Endothelial cell of umbilical vein (primary cell): ENCODE measurements at places on chromosomes 3 and 15. TPM values are rescaled to one million over a fixed set of nuclear protein-coding genes. Genes with fewer than 3 reads are reported as not detected.

DPPA2 gene
- not detected in 2 replicates for polyA plus RNA-seq

CAPN3 gene
- 3.7 and 3.9 TPM in 2 replicates for polyA plus RNA-seq

ANKRD63 gene
- polyA plus RNA-seq, result not detected in 2 replicates

LRRC31 gene
- polyA plus RNA-seq, result not detected in 2 replicates

DNA sequence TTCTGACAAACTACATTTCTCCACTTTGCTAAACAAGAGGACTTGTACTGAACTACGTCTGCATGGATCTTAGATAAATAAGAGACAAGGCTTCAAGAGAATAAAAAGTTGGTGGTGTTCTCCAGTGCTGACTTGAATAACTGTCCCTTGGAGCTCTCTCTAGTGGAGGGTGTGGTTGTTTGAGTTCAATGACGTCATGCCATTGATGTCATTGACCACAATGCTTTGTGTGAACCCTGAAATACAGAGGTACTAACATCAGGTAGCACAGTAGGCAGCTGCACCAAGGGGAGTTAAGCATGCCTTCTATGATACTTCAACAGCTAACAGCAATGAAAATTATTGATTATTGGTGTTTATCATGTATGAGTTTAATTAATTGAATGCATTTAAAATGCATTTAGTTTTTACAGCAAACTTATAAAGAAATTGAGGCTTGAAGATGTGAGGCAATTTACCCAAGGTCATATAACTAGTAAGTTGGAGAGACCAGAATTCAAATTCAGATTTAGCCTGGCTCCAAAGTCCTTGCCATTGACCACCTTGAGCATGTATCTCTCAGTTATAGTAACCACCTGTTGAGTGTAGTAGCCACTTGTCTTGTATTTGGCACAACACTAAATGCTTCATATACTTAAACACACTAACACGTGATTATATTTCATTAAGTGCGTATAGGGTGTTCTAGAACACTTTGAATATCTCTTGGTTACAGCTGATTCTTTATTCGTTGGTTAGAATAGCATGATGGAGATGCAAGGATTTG, 126.0 kb upstream of the ANKRD28 start:
- no peak for DNase-seq

- DNase-seq, result no peak
These were observed 45.7 kb upstream of the INO80 start for GRCh38 chr15:41161736-41162135.

DNA sequence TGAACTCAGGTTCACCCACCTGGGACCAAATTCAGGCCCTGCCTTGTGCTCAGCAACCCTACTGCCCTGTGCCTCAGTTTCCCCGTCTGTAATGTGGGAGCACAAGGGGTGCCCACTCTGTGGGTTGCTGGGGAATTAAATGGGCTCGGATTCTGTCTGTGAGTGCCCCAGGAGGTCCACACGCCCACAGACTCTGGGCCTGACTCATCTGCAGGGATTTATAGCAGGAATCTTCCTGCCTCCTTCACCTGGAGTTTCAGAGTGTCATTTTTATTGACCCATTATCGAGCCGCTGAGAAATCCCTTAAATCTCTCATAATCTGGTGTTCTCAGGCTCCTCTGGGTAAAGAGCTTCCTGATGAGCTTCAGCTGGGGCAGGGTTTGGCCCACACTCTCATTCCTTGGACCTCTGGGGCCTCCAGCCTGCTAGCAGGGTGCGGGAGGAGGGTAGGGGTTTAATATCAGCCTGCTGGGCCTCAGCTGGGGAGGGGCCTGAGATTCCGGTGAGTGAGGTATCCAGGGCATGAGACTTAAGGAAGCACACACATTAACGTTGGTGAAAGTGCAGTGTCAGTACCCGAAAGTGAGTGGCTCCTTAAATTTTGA, 16.4 kb downstream of the C3orf18 start:
- no peak for DNase-seq

GRCh38 chr15:56228352-56228751, 15.3 kb downstream of the RFX7 start:
- no peak for DNase-seq

- peak; percentile 79 for DNase-seq
These were observed 44.0 kb downstream of the SUCLG2 start for GRCh38 chr3:67610458-67610857.

GRCh38 chr3:119679874-119680273, 2.7 kb upstream of the COX17 start:
- DNase-seq, result no peak

DNA sequence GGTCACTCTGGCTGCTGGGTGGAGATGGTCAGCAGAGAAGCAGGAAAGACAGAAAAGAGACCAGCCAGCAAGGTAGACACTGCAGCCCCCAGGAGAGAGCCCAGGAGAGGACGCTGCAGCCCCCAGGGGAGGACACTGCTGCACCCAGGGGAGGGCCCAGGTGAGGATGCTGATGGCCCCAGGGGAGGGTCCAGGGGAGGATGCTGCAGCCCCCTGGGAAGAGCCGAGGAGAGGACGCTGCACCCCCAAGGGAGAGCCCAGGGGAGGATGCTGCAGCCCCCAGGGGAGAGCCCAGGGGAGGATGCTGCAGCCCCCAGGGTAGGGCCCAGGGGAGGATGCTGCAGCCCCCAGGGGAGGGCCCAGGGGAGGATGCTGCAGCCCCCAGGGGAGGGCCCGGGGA, 196.7 kb upstream of the NSMCE3 start:
- DNase-seq, result no peak

DNA sequence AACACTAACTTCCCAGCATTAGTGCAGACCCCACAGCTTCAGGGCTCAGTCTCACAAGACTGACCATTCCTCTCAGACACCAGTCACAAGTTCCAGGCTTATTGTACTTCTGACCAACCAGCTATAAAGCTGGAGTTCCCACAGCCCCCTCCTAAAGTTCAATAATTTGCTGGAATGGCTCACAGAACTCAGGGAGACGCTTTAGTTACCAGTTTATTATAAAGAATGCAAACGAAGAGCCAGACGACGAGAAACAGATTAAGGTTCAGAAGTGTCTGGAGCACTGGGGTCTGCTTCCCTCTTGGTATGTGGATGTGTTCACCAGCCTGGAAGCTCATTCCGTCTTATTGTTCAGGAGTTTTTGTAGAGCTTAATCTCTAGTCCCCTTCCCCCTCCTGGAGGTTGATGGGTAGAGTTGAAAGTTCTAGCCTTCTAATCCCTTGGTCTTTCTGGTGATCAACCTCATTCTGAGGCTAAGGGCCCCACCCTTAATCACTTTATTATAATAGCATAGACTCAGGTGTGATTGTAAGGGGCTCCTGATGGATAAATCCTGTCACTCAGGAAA, 4.8 kb upstream of the CSRNP1 start:
- no peak for DNase-seq

GRCh38 chr15:48537271-48538113, 108.0 kb downstream of the FBN1 start:
- no peak for DNase-seq

DNA sequence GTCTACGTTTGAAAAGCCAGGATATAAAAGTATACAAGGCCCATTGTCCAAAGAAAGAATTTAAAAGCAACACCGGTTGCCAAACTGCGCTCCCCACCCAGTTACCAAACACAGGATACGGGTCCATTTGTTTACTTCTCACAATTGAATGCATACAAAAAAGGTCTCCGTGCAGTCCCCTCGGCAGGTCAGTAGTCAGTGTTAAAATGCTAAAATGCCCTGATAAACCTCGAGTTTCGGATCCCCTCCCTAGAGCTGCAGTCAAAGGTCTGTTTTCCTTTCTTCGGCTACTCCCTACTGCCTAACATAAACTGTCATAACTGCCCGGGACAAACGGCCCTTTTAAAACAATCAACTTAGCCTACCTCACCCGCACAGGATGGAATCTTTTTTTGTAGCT, 534.6 kb downstream of the FOXP1 start:
- peak; percentile 88 for DNase-seq

GRCh38 chr3:126063358-126063965, 20.5 kb downstream of the SLC41A3 start:
- no peak for DNase-seq

GRCh38 chr3:37271611-37272010, 97.2 kb upstream of the LRRFIP2 start:
- DNase-seq, result no peak

DNA sequence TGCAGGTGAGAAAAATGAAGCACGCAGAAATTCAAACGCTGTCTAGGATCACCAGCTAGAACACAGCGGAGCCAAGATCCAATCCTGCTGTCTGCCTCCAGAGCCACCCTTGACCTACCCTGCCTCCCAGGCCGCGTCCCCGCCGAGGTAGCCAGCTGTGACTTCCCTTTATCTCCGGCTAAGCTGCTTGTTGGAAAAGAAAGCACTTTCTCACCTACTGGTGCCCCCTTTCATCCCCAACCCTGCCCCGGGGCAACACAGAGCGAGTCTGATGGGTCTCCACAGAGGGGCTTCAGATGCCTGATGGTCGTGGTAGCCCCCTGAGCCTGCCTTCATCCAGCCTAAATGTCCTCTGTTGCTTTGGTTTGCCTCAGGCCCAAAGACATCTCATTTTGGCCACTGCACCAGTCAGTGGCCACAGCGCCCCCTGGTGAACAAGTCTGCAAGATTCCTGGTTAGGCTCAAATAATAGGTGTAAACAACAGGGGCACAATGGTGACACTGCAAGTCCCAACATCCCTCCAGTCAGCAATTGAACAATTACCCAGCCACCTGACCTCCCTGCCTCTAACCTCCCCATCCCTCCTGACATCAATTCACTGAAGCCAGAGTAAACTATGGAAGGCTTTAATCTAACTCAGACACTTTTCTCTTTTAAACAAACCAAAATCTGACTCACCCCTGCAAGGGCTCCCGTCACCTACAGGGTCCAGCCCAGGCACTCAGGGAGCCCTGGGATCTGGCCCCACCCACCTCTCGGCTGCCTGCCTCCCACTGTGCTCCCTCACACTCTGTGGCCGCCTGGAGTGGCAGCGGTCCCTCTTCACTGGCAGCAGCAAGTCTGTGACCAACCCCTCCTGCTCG, 27.3 kb upstream of the BCL2L10 start:
- DNase-seq, result peak; percentile 81

DNA sequence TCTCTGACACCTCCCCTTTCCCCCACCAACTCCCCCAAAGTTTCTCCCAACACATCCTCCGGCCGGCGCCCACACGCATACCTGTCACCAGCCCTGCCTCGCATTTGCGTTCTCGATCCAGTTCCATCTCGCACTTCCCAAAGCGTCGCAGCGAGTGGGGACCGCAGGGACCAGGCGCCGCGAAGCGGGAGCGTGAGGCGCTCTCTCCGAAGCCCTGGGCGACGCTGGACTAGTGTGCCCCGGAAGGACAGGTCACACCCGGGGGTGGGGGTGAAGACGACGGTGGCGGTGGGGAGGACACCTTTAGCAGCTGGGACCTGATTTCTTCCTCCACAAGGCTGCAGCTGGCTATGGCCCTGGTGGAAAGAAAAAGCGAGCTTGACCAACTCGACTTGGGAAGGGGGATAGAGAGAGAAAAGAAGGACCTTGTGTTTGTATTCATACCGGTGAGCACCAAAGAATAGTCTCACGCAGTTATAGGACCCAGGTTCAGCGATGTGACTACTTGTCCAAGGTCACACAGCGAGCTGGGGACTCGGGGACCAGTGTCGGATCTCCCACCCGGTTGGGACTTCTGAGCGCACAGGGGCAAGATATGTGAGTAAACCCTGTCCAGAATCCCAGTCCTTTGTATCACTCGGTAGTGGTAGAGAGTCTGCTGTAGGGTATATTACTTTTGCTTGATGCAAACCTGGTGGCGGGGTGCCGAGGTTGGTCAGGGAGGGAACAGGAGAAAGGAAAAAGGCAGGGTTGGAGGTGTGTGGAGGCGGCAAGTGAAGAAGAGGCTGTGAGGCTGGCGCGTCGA, 607 bp upstream of the GHSR start:
- no peak for DNase-seq

- no peak for DNase-seq
These were observed 38.5 kb upstream of the CDAN1 start for GRCh38 chr15:42775416-42775815.

DNA sequence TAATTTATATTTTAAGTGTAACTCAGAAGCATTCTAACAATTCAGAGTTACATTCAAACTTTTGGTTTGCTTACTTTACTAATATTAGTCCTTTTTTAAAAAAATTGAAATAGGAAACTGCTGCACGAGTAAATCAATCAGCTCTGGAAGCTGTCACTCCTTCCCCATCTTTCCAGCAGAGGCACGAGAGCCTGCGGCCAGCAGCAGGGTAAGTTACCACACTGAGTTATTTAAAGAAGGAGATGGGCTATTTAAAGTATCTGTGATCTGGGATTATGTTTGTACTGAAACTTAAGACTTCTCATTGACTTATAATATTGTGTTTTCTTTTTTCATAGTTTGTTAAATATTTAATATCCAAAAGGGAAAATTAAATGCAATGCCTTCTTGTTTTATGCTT, 29.3 kb downstream of the APPL1 start:
- no peak for DNase-seq

DNA sequence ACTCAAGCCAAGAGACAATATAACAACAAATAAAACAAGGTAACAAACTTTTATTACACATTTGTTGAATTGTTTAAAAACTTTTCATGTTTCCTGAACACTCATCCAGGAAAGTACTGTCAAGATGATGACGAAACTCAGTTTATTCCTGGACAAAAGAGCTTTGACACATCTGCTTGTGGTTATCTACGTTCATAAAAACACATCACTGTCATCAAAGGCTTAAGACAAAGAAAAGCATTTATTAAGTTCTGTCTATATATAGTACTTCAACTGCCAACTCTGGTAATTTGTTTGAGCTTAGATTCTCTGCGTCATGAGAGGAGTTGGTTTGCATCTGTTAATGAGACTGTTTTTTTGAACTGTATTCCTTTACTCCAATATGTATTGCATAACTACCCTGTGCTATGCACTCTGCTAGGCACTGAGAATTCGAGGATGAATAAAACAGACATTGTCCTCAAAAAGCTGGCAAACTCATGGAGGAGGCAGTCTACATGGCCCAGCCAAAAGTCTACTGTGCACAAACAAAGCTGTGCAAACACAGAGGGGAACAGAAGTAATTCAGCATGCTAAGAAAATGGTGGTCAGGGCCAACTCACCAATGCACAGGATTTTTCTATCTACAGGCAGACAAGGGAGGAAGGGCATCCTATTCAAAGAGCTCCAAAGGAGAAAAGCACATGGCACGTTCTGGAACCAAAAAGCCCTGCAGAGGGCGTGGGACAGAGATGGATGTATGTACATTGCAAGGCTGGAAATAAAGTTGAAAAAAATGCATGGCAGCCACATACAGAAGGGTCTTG, 21.5 kb downstream of the PLD1 start:
- DNase-seq, result peak; percentile 92

- DNase-seq, result peak; percentile 36
These were observed 54.9 kb downstream of the RAP2B start for GRCh38 chr3:153216928-153217327.
